ENCODE measurements at places on chromosomes 5 and 9.
A peak's percentile ranks its signal among the peaks of the same experiment; 100 is the strongest.

- DNase-seq = peak; percentile 26
Measured at GRCh38 chr9:3243683-3244082, 282.1 kb downstream of the RFX3 start.

GRCh38 chr5:137754961-137755762 is 999 bp upstream of the HNRNPA0 start:
- DNase-seq = no peak

GRCh38 chr9:127131871-127132270 is 9.4 kb upstream of the ANGPTL2 start:
- peak; percentile 88 for DNase-seq

GRCh38 chr9:93051680-93052089 is 6.8 kb upstream of the SUSD3 start:
- peak; percentile 74 for DNase-seq

DNA sequence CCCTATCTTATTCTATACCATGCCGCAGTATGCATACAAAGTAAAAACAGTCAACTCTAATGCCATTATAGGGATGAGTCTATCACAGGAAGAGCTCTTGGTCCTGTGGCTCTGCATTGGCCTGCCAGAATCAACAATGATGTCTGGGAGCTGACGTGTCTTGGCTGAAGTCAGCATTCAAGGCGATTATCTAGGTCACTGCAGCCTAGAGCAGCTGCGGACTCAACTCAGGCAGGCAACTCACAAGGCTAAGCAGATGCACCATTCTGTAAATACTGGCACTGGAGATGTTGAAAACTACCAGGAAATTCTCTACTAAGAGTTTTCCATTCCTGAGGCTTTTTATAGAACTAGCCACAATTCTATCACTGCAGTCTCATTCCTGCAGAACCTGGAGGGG is 13.3 kb downstream of the SPATA9 start:
- DNase-seq = peak; percentile 91

DNA sequence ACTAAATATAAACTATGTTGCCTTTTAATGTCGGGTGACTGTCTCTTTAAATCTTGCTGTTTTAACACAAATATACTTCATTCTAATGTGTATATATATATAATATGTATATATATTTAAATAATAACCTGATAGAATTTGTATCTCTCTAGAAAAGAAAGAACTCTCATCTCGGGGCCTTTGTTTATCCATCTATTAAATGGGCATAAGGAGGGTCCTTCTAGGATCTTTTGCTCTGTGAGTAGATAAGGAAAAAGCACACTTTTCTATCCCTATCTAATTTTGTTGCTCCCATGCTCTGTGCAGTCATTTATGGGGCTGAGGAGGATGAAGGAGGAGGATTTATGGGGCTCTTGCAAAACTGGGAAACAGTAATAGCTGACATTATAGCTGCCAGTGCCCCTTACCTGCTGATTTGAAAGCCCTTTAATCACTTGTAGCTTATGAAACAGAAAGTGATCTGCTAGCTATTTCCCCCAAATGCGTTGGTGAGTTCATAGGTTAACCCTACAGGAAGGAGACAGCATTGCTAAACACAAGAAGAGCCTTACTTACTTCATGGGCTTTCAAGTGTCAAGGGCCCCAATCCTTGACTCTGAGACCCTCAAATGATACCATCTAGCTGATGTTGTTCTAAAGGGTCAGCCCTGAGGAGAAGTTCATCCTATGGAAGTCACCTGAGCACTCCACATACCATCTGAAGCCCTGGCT is 5.8 kb upstream of the PPARGC1B start:
- no peak for DNase-seq

Measured in AG10803 (cell line).